ENCODE measurements at places on chromosomes 16 and 17.
A peak's percentile ranks its signal among the peaks of the same experiment; 100 is the strongest.

GRCh38 chr17:45277216-45277849 lies 15.4 kb upstream of the SPATA32 start:
- DNase-seq: peak; percentile 94

GRCh38 chr17:29596811-29597210 lies 3.9 kb downstream of the ANKRD13B start:
- no peak for DNase-seq

GRCh38 chr17:64231567-64232141 lies 31.4 kb downstream of the TEX2 start:
- DNase-seq: no peak

DNA sequence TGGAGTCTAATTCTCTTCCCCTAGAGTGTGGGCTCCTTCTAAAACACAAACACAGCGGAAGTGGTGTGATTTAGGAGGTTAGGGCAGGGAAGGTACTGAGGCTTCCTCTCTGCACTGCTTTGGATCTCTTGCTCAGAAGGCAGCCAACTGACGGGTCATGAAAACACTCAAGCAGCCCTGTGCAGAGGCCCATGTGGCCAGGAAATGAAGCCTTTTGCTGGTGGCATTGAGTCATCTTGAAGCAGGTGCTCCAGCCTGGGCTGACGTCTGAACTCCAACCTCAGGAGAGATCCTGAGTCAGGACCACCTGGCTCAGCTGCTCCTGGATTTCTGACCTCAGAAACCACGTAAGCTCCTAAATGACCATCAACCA lies 72.9 kb downstream of the MRM1 start:
- DNase-seq: no peak

DNA sequence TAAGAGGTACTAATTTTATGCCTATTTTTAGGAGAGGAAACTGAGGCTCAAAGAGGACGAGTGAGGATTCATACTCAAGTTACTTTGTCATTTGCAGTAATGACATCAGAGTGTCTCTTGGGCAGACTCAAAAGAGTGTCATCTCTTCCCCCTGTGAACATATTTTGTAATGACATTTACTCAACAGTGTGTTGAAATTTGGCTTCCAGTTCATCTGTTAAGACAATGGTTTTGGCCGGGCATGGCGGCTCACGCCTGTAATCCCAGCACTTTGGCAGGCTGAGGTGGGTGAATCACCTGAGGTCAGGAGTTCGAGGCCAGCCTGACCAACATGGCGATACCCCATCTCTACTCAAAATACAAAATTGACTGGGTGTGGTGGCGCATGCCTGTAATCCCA lies 28.9 kb downstream of the WFDC1 start:
- DNase-seq: no peak

GRCh38 chr16:12210925-12211869 lies 234.7 kb downstream of the SNX29 start:
- DNase-seq: no peak

DNA sequence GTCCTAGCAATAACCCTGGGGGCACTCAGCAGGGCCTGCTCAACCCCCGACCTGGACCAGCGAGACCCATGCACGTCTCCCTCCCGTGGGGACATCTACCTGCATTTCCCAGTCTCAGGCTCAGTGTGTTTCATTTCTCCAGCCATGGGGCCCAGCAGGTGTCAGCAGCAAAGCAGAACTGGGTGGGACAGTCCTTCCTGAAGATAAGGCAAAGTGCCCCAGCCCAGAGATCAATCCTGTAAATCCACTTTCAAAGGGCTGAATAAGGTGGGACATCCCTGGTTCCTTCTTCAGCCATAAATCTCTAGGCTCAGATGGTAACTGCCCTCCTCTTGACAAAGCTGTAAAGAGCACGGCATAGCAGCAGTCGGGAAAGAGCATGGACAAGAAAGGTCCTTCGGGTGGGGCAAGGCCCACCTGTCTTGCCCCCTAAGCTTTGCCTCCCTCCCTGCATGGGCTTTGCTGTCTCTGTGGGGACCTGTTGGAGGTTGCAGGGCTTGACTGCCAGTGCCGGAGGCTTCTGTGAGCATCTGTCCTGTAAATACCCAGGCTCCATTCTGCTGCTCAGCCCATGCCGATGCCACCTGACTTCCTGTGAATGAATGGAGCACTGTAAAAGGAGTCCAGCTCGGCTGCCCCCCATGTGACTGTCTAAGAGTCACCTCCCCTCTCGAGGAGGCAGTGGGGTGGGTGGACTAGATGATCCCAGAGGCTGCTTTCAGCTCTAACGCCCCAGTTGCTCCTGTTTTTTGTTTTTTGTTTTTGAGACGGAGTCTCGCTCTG lies 84.8 kb upstream of the TBC1D3K start:
- DNase-seq: no peak

DNA sequence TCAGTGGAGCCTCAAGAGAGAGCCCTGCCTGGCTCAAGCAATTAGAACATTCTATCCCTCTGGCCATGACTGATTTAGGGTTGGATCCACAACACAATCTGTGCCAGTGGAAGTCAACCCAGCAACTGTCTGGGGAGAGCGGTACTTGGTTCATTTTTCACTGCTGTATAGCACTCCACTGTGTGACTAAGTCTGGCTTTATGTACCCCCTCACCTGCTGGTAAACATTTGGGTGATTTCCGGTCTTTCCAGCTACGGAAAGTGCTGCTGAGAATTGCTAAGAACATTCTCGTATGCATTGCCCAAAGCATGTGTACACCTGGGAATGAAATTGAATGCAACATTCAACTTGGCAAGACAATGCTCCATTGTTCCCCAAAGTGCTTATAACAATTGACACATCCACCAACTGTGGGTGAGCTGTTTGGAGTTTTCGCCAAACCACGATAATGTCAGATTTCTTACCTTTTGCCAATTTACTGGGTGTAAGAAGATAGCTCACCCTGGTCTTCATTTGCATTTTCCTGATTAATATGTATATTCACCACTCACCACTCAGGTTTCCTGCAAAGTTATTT lies 63.5 kb upstream of the MED9 start:
- no peak for DNase-seq

- no peak for DNase-seq
Observed at GRCh38 chr17:33964344-33964979, 290.6 kb upstream of the CCL2 start.

DNA sequence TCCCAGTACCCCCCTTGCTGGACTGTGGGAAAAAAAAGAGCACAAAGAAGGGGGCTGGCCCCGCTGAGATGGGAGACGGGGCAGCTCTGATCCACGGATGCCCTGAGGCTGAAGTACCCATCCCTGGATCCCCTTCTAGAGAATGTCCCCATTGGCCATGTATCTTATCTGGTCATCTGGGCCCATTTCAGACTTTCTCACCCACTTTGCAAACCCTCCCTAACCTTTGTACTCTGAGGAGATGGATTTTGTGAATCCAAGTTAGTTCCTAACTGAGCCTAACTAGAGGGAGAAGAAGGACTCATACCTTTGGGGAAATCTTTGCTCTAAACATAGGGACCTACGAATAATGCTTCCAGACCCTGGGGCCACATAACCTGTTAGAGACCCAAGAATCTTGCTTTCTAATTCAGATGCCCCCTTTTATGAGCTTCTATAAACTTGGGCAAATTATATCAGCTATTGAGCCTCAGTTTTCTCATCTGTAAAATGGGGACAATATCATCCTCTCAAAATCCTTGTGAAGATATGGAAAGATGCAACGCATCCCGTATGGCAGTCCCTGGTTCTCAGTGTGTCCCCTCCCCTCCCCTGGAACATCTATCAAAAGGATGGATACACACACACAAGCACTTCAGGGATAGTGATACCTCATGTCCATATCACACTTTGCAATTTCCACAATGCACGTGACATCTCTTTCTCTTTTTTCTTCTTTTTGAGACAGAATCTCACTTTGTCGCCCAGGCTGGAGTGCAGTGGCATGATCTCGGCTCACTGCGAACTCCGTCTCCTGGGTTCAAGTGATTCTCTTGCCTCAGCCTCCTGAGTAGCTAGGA lies 16.8 kb upstream of the FZD2 start:
- no peak for DNase-seq

GRCh38 chr17:82085031-82085861 lies 12.8 kb downstream of the FASN start:
- DNase-seq: no peak

DNA sequence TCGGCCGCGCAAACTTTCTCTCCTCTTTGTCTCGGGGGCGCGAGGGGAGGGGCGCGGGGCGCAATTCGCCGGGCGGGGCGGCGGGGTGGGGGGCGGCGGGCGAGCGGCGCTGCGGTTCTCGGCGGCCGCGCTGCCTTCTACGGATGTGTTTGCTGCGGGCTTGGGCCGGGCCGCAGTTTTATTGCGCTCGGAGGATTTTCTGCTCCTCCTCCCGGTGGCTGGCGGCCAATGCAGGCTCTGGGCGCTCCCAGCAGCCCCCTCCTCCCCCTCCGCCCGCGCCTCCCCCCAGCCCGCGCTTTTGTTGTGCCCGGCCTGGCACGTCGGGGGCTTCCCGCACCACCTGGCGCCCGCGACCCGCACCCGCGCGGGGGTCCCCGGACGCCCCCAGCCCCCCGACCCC lies at the start of gene TIMP2:
TSS of gene TIMP2 (minus strand) at position 154 of the 400 bp plus-strand sequence. CDS start 299 bp downstream, outside the sequence.
- DNase-seq: peak; percentile 95

GRCh38 chr16:61050547-61050946 lies 985.7 kb downstream of the CDH8 start:
- DNase-seq: no peak

DNA sequence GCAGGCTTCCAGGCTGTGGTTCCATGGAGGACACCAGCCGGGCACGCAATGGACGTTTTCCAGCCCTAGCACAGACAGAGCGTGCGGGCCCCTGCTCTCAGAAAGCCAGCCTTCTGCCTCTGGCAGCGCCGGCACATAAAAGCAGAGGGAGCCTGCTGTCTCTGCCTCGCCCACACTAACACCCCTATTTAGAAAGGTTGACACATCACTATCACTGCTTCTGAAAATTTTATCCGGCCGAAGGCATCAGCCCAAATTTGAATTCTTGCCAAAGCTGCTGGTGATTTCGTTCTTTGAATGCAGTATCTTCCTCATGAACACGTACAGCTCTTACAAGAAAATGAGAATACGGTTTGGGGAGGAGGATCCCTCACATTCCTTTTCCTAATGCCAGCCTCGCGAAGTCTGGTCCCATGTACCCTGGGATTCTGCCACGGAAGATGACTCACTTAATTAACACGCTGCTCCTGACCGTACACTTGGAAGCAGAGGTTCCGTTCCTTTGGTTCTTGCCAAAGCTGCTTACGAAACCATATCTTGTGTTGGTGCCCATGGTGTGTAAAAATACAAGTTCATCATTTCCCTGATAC lies 1.3 kb upstream of the RAB11FIP3 start:
- no peak for DNase-seq

DNA sequence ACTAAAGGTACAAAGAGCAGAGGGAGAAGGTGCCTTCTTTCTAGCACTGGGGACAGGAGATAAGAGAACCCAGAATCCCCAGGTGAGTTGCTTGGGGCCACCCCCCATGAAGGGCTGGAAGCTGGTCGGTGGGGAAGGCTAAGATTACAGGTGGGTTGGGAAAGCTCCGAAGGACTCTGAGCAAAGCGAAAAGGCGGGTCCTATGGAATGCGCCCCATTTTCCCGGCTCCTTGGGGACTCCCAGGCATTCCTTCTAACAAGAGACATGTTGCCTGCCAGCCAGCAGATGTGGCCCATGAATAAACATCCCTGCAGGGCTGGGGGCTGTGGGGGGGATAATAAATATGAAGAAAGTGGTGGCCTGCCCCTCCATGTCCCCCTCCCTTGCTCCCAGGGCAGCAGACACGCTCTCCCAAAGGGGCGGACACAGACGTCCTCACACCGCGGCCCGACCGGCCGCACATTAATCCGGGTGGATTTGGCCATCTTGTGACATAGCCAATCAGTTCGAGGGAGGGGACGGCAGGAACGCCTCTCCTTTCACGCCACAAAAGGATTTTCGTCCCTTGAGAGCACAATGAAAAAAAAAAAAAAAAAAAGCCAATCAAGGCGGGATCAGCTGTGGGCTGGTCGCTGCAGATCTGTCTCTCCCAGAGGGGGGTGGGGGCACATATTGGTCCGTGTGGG lies 98.5 kb downstream of the SOX9 start:
- DNase-seq: no peak

Data from mesenteric fat pad (tissue), 1 donor.